ENCODE measurements at places on chromosomes 4 and X. TPM values are rescaled to one million over a fixed set of nuclear protein-coding genes. Genes with fewer than 3 reads are reported as not detected.

DNA sequence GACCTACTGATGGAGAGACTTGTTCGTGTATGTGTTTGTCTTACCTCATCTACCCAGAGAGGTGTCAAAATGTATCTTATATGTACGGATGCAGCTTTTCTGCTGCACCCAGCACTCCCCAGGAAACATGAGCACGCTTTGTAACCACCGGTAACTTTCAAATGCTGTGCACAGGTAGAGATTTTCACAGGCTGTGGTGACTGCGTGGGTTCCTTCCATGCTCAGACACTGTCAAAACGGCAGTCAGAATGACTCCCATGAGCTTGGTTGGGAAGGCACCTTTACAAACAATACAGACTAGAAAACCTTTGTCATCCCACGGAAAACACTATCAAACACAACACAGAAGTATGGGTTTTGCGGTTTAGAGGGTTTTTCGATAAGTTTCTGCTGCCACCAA lies 28.2 kb downstream of the F11 start:
- no peak for DNase-seq

DNA sequence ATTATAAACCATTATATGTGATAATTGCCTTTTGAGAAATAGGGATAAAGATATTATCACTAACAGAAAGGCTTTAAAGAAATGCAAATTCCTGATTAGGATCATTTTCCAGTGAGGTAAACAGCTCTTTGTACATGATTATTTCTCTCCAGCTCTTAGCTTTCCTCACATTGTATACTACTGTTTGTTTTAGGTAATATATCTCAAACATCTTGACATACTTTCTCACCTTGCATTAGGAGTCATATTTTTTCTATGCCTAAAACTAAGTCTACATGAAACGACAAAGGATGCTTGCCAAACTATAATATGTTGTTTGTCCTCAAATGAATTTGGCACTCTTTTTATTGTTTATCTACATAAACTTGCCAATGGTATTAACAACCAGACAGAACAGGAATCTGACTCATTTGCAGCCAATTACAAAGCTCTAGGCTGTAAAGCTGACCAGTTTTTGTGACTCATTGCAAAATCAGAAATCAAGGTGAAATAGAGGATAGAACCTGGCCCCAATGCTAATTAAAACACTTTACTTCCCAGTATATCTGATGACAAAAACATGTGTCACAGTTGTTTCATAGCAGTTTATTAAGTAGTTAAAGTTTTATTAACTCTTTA lies 107.0 kb downstream of the IQCM start:
- DNase-seq = no peak

GRCh38 chr4:181077341-181077740 lies 1165.9 kb upstream of the TENM3 start:
- no peak for DNase-seq

DNA sequence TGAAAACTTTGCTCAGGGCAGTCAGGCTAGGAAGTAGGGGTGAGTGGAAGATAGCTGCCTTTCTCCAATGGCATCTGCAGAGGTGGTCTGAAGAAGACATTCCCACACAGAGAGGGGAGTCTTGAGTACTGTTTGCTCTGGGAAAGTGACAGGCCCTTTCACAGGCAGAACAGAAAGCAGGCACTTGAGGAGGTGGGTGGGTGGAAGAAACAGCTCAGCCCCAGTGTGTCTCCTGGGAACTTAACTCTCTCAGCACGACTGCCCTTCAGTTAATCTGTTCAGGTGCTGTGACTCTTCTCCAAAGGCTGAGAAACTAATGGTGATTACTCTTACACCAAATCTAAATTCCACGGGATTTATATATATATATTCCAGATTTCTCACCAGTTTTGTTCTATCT lies 28.3 kb downstream of the ENOPH1 start:
- no peak for DNase-seq

Gene P2RY4
- 0.35 TPM for total RNA-seq

Gene WDR13
- total RNA-seq = 48.5 TPM

Gene XAGE1B
- total RNA-seq = not detected

Data from activated CD4-positive, alpha-beta memory T cell treated with anti-CD3 and anti-CD28 coated beads, Interleukin-2, amount 10 ng/mL, durations not matched to agents 7 days and 5 days (primary cell).